ENCODE measurements at places on chromosomes 16 and 17.

DNA sequence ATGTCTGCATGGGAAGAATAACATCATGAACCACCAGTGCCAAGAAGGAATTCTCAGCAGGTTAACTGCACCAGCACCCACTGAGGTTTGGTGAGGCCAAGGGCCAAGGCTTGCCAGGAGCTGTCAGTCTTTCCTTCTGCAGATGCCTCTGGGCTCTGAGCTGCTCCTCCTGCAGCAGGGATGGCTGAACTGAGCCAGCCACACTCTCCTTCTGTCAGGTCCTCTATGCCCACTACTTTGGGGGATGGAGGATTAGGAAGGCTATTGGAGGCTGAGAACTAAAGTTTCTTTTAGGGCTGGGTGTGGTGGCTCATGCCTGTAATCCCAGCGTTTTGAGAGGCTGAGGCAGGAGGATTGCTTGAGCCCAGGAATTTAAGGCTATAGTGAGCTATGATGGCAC lies 71.6 kb downstream of the PLXDC1 start:
- DNase-seq = no peak

DNA sequence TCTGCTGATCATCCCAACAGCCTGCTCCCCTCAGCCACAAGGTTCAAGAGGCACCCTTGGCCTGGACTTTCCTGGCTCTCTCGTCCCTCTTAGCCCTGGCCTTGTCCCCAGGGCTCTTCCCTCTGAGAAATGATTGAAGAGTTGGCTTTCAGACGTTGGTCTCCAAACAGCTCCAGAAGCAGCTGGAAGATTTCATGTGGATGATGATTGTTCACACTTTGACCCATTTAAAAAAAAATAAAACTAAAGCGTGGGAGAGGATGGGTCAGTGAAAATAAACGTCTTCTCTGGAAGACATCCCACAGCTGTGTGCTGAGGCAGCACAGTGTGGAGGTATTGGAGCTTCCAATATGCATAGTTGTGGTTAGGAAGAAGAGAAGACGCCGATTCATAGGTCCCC lies 54.7 kb upstream of the CDH11 start:
- DNase-seq = no peak

- DNase-seq = no peak
These were observed 7.6 kb downstream of the SLC46A1 start for GRCh38 chr17:28398280-28398981.

DNA sequence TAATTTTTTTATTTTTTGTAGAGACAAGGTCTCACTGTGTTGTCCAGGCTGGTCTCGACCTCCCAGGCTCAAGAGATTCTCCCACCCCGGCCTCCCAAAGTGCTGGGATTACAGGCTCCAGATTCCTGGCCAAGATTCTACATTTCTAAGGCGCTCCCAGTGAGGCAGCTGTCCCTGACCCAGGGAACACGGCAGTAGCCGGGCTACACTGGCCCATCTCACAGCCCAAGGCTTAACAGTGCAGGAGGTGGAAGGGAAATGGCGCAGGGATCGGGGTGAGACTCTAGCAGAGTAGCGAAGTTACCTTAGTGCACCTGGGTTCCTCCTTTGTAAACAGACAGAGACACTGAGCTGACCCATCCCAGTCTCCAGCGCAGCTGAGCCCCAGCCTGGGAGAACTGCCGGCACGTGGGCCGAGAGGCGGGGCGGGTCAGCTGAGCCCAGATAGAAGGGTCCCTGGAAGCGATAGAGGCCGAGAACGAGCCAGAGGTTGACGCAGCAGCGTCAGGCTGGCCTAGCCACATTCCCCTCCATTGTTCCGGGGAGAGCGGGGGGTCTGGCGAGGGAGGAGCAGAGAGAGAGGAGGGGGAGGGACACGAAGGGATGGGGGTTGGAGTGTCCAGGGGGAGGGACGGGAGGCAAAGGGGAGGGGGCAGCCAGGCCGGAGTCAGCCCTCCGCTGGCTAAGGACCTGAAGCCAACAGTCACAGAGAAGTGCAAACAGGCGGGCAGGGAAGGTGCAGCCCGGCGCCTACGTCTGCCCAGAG lies 2.5 kb downstream of the CARHSP1 start:
- DNase-seq = no peak

DNA sequence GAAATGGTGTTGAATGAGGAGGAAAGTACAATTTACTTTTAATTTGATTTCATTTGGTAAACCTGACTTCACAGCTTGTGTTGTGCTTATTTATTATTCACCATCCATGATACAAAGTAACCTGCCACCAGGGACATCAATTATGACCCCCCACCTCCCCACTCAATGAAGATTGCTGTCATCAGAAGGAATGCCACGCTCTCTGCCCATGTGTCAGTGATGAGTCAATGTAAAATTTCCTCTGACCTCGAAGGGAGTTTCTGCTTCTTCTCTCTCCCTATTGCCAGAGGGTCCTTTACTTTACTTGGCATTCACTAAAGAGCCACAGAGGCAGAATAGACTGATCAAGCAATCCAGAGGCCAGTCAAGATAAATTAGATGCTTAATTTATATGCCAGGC lies 759.7 kb downstream of the CDH11 start:
- DNase-seq = no peak

GRCh38 chr16:63850979-63851378 lies 1270.9 kb downstream of the CDH11 start:
- no peak for DNase-seq

GRCh38 chr17:80248894-80249710 lies 11.6 kb upstream of the RNF213 start:
- no peak for DNase-seq

All from effector CD4-positive, alpha-beta T cell (primary cell).